Right renal cortex interstitium (tissue), 3 donors: ENCODE measurements at places on chromosomes 7 and 10. TPM values are rescaled to one million over a fixed set of nuclear protein-coding genes. Genes with fewer than 3 reads are reported as not detected.

The VWC2 gene
- 1.3 TPM for polyA plus RNA-seq

The PALD1 gene
- polyA plus RNA-seq: 9.7 TPM

The C7orf33 gene
- polyA plus RNA-seq: not detected

The CFAP43 gene
- 17.5 TPM for polyA plus RNA-seq

The ANLN gene
- polyA plus RNA-seq: 28.3 TPM

The SPDYE2B gene
- polyA plus RNA-seq: 0.76 TPM

The MYO3A gene
- polyA plus RNA-seq: 6.2 TPM

The STEAP2 gene
- 12.8 TPM for polyA plus RNA-seq

The PRTFDC1 gene
- polyA plus RNA-seq: 48.3 TPM

The FGFBP3 gene
- 2.0 TPM for polyA plus RNA-seq

The ZNF316 gene
- 37.9 TPM for polyA plus RNA-seq
